ENCODE measurements at places on chromosomes 1 and 21.

DNA sequence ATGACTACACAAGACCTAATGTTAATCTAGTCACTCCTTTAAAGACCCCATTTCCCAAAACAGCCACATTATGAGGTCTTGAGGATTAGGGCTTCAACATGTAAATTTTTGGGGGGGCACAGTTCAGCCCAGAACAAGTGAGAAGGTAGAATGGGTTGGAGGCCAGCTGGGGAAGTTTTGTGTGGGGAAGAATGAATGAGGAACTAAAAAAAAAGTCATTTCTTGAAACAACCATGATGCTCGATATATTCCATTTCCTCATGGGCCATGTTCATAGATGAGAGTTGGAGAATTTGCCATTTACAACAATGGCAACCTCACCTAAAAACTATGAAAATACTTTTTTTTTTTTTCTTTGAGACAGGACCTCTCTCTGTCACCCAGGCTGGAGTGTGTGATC, 14.5 kb downstream of the NLRP3 start:
- no peak for DNase-seq

- DNase-seq = no peak
Measured at GRCh38 chr1:239389703-239390102, 3.3 kb downstream of the CHRM3 start.

GRCh38 chr1:247904122-247904521, 8.7 kb downstream of the OR2W3 start:
- DNase-seq = no peak

DNA sequence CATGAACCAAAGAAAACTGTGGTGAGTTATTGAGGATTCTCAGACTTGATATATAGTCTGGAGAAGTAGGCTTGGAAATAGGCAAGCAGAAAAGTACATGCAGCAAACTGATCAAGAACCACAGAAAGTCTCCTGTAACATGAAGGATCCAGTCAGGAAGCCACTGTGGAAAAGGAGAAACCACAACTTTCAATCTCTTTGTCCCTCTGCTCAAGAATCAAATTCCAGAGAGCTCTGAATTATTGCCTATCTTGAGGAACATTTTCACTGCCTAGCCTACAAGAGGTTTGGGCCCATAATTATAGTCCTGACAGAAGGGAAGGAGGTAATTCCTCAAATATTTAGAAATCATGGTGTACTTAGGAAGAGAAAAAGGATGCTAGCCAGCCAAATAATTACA, 43.0 kb upstream of the ADAMTS1 start:
- no peak for DNase-seq

GRCh38 chr1:111214074-111214801, 13.3 kb upstream of the CHI3L2 start:
- DNase-seq = no peak

DNA sequence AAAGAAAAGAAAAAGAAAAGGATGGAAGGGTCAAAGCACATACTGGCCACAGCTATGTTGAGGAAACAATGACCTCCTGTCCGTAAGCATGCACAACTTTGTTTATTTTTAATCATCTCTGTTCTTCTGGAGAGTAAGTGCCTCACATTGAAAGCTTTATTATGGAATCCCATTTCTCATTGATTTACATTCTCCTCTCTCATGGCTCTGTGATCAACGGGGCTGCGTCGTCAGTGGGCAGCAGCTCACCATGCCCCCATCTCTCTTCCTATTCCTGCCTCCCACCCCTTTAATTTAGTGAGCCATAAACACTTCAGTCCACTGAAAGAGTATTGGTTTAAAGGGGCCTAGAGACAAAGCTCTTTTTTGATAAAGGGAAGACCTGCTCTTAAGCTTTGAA, 98.9 kb downstream of the KAZN start:
- DNase-seq = no peak

DNA sequence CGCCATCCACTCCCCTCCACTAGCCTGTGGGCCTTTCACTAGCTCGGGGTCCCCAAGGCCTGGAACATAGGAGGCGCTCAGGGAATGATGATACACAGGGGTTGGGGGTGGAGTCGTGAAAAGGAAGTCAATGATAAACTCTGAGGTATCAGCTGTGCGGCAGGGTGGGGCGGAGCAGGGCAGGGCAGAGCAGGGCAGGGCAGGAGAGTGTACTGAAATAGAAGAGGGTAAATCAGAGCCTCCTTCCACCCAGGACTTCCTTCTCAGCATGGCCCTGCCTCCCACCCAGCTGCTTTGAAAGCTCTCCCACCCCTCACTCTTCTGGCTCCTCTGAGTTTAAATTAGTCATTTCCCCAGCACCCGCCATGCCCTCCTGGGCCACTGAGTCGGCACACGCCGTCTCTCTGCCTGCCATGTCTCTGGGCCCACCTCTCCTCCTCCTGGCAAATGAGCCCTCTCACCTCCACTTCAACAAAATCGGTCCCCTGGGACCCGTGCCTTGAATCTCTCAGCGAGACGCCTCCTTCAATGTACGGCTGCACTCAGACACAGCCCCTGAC, 16.9 kb downstream of the CAPZB start:
- DNase-seq = no peak

DNA sequence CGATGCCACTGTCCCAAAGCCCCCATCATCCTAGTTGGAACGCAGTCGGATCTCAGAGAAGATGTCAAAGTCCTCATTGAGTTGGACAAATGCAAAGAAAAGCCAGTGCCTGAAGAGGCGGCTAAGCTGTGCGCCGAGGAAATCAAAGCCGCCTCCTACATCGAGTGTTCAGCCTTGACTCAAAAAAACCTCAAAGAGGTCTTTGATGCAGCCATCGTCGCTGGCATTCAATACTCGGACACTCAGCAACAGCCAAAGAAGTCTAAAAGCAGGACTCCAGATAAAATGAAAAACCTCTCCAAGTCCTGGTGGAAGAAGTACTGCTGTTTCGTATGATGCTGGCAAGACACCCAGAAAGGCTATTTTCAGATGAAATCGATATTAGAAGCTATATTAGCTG, 8.1 kb downstream of the RHOU start:
- no peak for DNase-seq

DNA sequence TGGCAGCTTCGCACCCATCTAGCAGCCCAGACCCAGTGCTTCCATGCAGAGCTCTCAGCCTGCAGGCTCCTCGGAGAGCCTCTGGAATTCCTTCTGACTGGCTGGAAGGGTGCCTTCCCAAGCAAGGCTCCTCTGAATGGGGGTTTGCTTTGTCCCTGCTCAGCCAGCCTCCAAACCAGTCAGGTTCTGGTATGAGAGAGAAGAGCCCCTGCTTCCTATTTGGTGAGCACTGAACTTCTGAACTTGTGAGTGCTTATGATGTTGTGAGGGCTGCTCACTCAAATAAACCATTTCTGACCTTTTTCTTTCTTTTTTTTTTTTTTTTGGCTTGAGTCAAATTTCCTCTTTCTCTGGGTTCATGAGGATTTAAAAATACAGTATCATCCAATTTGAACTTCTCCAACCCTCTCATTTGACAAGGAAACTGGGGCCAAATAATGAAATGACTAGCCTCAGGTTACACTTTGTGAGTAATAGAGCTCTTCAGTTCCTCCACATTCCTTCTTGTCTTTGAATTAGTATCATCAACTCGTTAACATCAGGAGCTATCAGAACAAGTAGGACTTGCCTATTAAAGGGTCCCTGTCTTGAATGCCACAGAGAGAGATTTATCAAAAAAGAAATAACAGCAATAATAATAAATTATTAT, 39.6 kb downstream of the GFI1 start:
- DNase-seq = no peak

GRCh38 chr1:157090771-157091170, 8.8 kb downstream of the ETV3L start:
- DNase-seq = no peak

GRCh38 chr21:15279482-15279881, 214.7 kb upstream of the NRIP1 start:
- DNase-seq = no peak

DNA sequence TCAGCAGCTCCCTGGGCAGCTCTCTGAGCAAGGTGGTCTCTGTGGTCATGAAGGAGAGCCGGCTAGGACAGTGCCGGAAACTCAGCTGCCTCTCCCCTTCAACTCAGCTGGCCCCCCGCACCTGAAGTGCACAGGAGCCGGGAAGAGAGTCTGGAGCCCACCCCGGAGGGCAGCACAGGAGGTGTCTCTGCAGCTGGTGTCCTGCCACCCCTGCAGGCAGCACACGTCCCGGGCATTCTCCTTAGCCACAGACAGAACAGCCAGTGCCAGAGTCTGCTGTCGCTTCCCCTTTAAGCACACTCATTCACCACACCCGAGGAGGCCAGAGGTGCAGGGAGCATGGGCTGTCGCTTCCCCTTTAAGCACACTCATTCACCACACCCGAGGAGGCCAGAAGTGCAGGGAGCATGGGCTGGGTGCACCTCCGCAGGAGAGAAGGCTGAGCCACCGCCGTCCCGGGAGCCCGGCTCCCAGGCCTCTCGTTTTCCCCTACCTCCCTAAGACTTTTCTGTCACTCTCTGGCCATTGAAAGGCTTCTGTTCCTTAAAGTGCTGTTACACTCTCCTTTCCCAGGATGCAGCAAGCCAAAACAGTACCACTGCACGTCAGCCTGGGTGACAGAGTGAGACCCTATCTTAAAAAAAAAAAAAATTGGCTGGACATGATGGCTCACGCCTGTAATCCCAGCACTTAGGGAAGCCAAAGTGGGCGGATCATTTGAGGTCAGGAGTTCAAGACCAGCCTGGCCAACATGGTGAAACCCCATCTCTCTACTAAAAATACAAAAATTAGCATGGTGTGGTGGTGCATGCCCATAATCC, 16.9 kb upstream of the SAMD11 start:
- peak; percentile 6 for DNase-seq

GRCh38 chr1:92486251-92487077, at the start of gene GFI1:
Gene GFI1 (minus strand): TSS chr1:92486925. CDS start chr1:92483487, 3,438 bp downstream.
- DNase-seq = peak; percentile 44

DNA sequence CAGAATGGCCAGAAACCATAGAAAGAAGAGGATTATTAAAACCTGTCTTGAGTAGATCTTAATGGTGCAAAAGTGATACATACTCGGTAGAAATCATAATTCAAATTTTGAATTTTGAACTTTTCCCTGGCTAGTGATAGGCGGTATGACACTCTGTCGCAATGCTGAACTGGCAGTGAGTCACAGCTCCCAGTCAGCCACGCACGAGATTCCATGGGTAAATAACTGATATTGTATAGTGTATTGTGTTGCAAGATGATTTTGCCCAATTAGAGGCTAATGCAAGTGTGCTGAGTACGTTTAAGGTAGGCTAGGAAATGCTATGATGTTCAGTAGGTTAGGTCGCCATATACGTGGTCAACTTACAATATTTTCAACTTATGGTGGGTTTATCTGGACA, 207.0 kb downstream of the SIPA1L2 start:
- DNase-seq = no peak

- no peak for DNase-seq
Measured at GRCh38 chr1:21568809-21569385, 59.7 kb downstream of the ALPL start.

DNA sequence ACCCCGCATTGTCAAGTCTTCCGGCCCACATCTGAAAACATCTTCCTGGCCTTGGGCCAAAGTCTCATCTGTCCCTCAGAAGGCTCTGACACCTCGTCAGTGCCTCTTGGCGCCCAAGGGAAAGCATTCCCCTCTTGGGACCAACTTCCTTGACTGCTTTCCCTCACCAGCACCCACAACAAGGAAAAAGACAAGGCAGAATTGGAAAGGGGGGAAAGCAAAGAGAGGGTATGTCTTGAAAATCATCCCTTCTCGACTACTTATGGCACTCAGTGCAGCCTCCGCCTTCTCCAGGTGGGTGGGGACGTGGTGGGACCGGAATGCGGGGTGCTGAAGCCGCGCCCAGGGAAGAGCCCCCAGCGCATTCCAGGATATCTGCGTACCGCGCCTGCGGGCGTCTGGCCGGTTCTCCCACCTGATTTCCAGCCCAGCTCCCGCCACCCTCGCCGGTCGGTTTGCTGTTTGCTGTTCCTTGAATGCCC, 554 bp upstream of the SLC39A1 start:
- peak; percentile 50 for DNase-seq

GRCh38 chr1:94265906-94266305, 28.5 kb upstream of the ARHGAP29 start:
- no peak for DNase-seq

- DNase-seq = peak; percentile 21
Measured at GRCh38 chr1:205983925-205984725, 19.1 kb downstream of the RAB7B start.

DNA sequence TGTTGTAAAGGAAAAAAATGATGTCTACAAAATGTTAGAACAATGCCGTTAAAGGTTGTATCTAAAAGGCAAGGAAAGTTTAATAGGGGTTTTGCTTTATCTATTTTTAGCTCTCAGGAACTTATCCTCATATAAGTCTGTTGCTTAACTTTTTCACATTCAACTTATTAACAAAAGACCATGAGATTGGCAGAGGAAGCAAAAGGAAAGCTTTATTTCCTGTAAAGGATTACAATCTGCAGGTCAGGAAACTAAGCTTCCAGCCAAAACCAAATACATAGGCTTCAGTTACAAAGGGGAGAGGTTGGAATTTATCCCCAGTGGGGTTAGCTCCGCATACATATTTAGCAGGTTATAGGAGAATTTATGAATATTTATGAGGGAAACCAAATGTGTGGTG, 58.7 kb upstream of the KIAA1614 start:
- no peak for DNase-seq

GRCh38 chr1:179840107-179840506, 37.5 kb downstream of the TOR1AIP2 start:
- DNase-seq = no peak

- DNase-seq = no peak
Measured at GRCh38 chr1:39872698-39873097, 10.6 kb downstream of the TRIT1 start.

- DNase-seq = no peak
Measured at GRCh38 chr1:95118067-95118499, 928 bp downstream of the TLCD4 start.

- no peak for DNase-seq
Measured at GRCh38 chr1:206590025-206590758, 22.1 kb downstream of the EIF2D start.

DNA sequence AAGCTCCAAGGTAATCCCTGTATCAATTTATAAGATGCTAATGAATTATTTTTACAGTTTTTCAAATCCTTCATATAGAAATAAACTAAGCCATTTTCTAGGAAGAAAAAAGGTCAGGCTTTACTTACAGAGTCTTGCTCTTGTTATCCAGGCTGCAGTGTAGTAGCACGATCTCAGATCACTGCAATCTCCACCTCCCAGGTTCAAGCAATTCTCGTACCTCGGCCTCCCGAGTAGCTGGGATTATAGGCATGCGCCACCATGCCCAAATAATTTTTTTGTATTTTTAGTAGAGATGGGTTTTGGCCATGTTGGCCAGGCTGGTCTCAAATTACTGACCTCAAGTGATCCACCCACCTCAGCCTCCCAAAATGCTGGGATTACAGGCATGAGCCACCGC, 27.0 kb downstream of the RERE start:
- no peak for DNase-seq

DNA sequence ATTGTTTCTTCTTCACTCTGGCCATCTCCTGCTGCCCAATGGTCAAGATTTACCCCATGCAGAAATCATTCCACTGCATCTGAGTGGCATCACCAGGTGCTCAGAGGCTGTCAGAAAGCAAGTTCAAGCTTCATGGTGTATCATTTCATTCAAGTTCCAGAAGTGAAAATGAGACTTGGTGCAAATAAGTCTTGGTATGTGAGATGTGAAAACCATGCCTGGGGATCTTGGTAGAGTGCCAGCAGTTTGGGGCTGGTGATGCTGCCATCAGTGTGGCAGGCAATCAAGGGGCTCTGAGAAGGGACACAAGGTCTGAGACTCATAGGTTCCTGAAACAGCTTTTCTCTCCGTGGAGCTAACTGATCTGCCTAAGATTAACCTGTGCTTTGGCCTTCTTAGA, 52.0 kb downstream of the CD2 start:
- DNase-seq = no peak

- no peak for DNase-seq
Measured at GRCh38 chr1:214416858-214417257, 134.5 kb downstream of the PTPN14 start.
